HEK293T (cell line): ENCODE measurements at places on chromosomes 12 and 14.

GRCh38 chr12:27875677-27876076 lies 95.6 kb upstream of the MANSC4 start:
- no peak for DNase-seq

- DNase-seq, result no peak
Measured at GRCh38 chr12:29343022-29343799, 37.8 kb downstream of the ERGIC2 start.

GRCh38 chr12:49582201-49582600 lies 14.3 kb upstream of the MCRS1 start:
- no peak for DNase-seq

GRCh38 chr12:5191803-5192538 lies 148.3 kb downstream of the KCNA5 start:
- no peak for DNase-seq

GRCh38 chr14:105937253-105938054 lies 411.1 kb downstream of the TMEM121 start:
- no peak for DNase-seq

- no peak for DNase-seq
Measured at GRCh38 chr14:97179573-97179972, 382.4 kb downstream of the VRK1 start.

GRCh38 chr12:70271025-70271424 lies 27.8 kb downstream of the CNOT2 start:
- DNase-seq, result peak; percentile 11

- DNase-seq, result no peak
Measured at GRCh38 chr14:89393222-89393745, 23.7 kb downstream of the FOXN3 start.

GRCh38 chr12:63068857-63069442 lies 82.1 kb downstream of the AVPR1A start:
- peak; percentile 26 for DNase-seq

GRCh38 chr12:124744659-124745464 lies 118.8 kb downstream of the SCARB1 start:
- DNase-seq, result peak; percentile 85

- DNase-seq, result no peak
Measured at GRCh38 chr12:25716842-25717241, 163.8 kb upstream of the LMNTD1 start.

- DNase-seq, result no peak
Measured at GRCh38 chr14:35202195-35202594, 79.8 kb downstream of the PRORP start.

- no peak for DNase-seq
Measured at GRCh38 chr14:75879031-75879430, 102.8 kb downstream of the TGFB3 start.

DNA sequence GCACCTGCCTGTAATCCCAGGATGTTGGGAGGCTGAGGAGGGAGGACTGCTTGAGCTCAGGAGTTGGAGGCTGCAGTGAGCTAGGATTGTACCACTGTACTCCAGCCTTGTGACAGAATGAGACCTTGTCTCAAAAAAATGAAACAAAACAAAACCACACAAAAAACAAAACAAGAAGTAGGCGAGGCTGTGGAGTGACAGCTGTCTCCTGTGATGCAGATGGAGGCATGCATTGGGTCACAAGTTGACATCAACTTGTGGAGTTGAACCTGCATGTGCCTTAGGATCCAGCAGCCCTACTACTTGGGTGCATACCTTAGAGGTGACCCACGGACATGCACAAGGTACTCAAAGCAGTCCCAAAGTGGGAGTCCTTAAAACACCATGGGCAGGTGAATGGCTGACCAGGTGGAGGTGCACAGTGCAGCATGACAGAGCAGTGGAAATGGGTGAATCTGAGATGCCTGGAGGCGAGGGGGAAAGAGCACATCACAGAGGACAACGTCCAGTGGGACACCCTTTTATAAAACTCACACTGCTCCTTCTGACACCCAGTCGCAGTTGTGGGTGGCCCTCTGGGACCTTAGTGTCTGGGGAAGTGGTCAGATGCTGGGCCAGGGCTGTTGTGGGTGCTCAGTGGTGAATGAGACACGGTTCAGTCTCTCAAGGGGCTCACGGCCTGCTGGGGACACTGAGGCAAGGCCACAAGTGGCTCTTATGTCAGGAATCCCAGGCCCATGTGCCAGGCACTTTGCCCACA lies 12.7 kb downstream of the PLBD2 start:
- no peak for DNase-seq

DNA sequence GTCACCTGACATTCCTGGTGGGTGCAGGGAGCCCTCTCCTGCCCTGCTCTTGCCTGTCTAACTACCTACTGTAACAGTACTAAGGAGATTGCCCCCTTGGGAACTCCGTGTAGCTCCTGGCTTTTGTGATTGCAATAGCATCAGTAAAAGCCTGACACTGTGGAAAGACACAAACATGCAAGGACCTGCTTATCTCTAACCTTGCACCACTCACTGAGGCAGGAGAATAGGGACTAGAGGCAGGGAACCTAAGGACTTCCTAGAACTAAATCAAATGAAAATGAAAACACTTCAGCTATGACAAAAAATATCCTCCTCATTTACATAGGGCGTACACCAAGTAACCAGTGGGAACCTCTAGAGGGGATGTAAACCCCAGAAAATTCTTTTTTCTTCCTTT lies 28.5 kb downstream of the TUBA1A start:
- no peak for DNase-seq

DNA sequence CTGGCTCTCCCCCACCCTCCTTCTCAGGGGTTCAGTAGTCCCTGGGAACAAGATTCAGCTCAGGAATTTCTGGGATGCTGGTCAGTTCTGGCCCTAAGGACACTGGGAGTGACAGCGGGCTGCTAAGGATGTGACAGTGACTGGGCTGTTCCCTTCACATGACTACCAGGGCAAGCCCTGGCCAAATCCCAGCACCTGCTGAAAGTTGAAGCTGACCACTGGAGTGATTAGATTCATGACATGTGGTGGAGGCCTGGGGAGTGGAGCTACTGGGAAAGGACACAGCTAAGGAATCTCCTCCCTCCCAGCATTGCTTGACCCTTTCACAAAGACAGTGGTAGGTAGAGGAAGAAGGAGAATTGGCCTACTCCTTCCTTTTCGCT lies 204.9 kb downstream of the DAD1 start:
- no peak for DNase-seq

GRCh38 chr12:70590549-70591226 lies 46.5 kb downstream of the PTPRB start:
- DNase-seq, result no peak

- no peak for DNase-seq
Measured at GRCh38 chr14:35506461-35506860, 27.5 kb upstream of the INSM2 start.

GRCh38 chr12:114733919-114734318 lies 49.9 kb upstream of the TBX3 start:
- DNase-seq, result no peak

GRCh38 chr14:92935446-92935845 lies 12.5 kb downstream of the CHGA start:
- DNase-seq, result no peak

- DNase-seq, result no peak
Measured at GRCh38 chr12:32379667-32380066, 19.7 kb upstream of the FGD4 start.

DNA sequence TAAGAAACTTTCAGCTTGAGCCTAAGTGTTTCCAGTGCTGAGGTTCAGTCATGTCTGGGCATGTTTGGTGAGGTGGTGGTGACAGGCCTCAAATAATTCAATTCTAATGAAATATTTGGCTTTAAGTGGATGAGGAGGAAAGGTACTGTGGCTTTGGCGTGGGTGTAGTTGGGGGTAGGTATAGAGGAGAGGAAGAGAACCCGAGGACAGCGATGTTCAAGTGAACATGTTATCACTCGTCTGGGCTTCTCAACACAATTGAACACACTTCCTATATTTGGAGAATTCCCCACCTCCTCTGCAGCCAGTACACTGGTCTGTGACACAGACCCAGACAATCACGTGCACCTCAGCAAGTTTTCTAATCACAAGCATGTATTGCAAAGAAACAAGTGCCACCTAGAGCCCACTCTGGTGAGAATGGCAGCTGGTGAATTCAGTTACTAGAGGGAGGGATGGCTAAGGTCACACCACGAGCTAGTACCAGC lies 53.0 kb downstream of the IFNG-AS1 start:
- no peak for DNase-seq

DNA sequence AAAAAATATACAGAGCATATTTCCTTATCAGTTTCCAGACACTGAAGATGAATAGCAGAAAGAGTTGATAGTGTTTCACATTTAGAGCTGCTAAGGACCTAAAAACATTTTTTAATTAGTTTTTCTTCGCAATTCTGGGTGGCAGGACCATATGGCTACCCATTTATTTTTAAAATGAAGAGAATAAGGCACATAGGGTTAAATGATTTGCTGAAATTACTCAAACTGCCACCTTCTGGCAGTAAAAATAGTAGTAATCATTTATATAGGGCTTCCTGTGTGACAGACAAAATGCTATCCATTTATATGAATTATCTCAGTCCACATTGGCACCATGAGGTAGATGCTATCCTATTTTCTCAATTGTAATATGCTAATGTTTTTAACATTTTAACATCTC lies 108.6 kb upstream of the CCDC196 start:
- DNase-seq, result no peak

DNA sequence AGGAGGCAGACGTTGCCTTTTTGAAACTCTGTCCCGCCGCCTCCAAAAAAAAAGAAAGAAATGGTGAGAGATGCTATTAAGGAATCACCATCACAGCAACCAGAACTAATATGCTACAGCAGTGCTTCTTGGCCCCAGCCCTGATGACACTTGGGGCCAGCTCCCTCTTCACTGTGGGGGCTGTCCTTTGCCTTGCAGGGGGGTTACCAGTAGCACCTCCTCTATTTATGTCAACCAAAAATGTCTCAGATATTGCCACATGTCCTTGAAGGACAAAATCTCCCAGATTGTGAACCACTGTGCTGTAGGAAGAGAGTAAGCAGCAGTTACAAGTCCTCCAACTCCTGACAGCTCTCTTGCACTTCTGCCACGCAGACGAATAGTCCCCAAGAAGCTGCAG lies 76.4 kb downstream of the LRRC74A start:
- DNase-seq, result no peak

DNA sequence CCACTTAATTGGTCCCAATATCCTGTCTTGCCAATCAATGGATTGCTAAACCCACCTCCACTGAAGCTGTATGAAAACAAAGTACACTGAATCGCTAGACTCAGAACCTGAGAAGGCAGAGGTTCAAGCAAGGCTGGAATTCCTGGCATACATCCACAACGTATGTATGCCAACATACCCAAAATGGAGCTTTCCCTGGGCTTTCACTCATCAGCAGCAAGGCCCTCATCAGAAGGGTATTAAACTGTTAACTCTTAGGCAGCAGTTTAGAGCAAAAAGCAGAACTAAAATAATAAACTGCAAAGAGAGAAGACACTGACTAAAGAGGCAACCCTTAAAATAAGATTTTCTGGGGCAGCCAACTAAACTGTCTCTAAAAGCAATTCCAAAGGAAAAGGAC lies 13.6 kb downstream of the MED13L start:
- no peak for DNase-seq

GRCh38 chr12:100127766-100128511 lies 14.7 kb downstream of the BLTP3B start:
- DNase-seq, result no peak

DNA sequence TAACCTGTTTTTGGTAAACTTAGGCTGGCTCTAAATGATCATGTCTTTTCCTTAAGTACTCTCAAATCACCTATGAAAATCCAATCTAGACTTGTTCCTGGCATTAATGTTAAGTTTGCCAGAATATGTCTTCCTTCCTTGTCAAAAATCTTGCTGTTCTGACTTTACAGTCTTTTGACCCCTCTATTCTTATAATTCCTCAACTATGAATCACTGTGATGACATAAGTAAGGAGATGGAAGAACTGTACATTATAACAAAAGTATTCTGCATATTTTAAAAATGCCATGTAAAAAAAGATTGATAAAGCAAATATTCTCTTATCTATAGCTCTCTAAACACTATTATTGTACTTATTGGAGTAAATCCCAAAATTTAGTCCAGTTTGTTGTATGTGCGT lies 51.4 kb upstream of the BAZ1A start:
- no peak for DNase-seq

DNA sequence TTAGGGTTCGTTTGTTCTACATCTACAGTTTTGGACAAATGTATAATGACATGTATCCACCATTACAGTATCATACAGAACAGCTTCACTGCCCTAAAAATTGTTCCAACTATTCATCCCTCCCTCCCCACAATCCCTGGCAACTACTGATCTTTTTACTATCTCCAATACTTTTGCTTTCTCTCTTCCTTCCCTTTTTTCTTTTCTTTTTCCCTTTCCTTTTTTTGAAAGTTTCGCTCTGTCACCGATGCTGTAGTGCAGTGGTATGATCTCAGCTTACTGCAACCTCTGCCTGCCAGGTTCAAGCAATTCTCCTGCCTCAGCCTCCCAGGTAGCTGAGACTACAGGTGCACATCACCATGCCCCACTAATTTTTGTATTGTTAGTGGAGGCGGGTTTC lies 2.6 kb upstream of the ACOT4 start:
- no peak for DNase-seq

DNA sequence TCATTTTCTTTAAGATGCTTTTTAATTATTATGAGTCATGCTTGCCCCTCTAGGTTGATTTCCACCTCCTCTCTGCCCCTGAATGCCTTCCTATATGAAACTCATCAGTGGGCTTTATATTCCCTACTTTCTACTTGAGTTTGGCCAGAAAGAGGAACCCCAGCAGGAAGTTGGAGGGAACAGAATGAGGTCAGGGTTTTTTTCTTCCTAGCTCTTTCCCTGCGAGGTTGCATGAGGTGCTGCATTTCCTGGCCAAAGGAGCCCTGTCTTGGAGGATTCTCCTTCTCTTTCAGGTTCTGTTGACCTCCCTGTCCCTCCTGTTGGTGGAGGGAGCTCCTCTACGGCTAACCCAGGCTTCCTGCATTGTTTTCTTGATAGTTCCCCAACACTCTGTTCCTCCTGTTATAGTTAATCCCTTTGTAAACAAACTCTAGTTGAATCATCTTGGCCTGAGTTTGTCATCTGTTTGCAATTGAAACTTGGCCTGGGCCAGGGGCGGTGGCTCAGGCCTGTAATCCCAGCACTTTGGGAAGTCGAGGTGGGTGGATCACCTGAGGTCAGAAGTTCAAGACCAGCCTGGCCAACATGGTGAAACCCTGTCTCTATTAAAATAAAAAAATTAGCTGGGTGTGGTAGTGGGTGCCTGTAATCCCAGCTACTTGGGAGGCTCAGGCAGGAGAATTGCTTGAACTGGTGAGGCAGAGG lies 15.3 kb upstream of the SPIC start:
- DNase-seq, result no peak

DNA sequence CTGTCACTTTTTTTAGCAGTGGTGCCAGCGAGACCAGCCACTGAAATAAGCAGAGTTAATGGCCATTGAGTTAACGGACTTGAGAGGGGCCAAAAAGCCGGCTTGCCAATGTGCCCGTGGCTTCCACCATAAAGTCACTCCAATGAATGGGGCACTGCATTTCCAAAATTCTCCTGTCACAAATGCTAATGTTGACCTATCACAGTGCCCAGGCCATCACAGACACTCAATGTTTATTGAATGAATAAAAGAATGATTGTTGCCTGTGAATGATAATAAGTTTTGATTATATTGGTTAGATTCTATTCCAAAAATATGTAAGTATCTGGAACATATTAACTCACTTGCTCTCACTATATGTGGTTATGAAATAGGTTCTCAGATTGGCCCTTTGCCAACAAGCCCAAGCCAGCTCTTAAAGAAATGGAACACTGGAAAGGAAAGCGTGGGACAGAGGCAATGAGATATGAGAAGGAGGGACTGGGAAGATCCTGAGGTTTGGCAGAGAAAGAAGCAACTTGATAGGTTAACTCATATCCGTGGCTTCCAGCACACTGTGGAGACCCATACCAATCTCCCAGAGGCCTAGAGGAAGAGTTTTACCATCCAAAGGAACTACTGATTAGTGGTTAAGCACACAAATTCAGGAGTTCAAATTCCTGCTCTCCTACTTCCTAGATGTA lies 108.7 kb downstream of the BTG1 start:
- DNase-seq, result no peak
